ENCODE measurements at places on chromosomes 11 and 22.

DNA sequence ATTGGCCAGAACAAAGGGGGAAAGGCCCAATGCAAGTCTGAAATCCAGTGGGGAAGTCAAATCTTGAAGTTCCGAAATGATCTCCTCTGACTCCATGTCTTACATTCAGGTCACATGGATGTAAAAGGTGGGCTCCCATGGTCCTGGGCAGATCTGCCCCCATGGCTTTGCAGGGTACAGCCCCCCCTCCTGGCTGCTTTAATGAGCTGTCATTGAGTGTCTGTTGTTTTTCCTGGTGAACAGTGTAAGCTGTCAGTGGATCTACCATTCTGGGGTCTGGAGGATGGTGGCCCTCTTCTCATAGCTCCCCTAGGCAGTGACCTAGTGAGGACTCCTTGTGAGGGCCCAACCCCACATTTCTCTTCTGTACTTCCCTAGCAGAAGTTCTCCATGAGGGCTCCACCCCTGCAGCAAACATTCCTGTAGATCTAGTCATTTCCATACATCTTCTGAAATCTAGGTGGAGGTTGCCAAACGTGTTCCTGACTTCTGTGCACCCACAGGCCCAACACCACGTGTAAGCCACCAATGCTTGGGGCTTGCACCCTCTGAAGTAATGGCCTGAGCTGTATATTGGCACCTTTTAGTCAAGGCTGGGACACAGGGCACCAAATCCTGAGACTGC lies 9.3 kb downstream of the CARD18 start:
- DNase-seq, result no peak

- DNase-seq, result no peak
Observed at GRCh38 chr11:898540-899190, 11.9 kb downstream of the CHID1 start.

- no peak for DNase-seq
Observed at GRCh38 chr11:3165916-3166267, 782 bp upstream of the OSBPL5 start.

DNA sequence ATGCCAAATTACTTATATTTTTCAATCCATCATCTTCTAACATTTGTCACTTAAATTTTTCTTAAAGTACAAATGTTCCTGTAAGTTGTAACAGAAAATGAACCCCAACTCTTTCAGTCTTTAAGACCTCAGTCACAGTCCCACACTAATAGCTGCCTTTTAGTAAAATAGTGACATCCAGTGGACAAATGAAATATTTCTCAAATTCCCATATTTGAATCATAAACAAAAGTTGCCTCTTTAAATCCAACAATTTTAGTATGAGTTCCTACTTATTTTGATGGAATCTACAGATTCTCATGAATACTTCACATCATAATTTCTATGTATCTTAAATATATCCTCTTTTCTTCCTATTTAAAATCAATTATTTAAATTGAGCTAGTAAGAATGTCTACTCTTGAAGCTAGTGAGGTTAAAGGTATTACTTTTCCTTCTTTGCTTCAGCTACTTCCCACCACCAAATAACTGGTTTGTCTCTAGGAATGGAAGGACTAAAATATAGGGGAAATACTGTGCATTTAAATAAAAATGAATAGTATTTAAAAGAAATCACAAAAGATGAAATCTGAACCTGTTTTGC lies 9.2 kb downstream of the LIN7C start:
- no peak for DNase-seq

DNA sequence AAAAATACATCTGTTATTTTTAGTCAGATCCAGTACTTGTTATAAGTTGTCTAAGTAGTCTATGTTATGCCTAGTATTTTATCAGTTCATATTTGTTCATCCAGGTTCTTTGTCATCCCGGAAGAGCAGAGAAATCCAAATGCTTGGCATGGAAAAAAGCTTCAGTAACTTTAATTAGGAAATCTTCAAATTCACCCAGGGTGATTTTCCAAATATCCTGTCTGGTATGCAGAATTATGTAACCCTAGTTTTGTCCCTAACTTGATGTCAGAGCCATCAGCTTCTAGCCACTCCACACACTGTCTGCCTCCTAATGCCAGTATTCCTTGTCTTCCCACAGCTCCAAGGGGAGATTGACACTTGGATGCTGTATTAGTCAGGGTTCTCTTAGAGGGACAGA lies 216.2 kb downstream of the ARHGAP42 start:
- DNase-seq, result no peak

GRCh38 chr22:24894998-24895397 lies 51.5 kb downstream of the LHFPL7 start:
- no peak for DNase-seq

- DNase-seq, result no peak
Observed at GRCh38 chr22:35684270-35684700, 33.4 kb upstream of the APOL5 start.

DNA sequence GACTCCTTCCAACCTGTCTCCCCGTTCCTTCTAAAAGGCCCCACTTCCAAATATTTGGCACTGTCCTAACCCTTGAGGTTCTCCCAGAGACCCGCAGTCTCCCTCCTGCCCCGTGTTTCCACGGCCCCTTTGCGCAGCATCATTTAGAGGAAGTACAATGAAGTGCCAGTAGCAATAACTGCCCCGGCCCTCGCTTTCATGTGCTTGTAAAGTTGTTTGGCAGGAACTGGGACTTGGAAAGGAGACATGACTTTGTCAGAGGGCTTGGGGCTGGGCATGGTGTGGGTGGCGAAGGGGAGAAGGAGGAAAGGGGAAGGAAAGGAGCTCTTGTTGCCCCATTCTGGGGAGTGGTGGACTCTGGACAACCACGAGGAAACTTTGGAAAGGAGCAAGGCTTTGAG lies 2.6 kb downstream of the CD44 start:
- no peak for DNase-seq

DNA sequence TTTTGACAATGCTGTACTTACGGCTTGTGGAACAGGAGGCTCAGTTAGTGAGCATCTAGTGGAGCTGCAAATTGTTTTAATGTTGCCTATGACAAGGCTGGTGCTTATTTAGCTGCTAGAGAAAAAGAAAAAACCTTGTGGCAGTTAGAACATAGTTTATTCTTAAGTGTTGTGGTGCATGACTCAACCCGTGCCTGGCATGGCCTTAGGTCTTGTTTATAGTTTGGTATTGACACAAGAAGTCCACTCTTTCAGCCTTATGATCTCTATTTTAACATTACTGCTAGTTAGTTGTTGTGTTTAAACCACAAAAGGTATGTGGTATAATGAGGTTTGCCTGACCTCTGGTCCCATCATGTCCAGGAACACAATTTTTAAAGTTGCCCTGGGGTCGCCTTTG lies 744.6 kb downstream of the FAM181B start:
- DNase-seq, result no peak

GRCh38 chr11:113286509-113287497 lies 27.6 kb upstream of the TTC12 start:
- DNase-seq, result no peak

DNA sequence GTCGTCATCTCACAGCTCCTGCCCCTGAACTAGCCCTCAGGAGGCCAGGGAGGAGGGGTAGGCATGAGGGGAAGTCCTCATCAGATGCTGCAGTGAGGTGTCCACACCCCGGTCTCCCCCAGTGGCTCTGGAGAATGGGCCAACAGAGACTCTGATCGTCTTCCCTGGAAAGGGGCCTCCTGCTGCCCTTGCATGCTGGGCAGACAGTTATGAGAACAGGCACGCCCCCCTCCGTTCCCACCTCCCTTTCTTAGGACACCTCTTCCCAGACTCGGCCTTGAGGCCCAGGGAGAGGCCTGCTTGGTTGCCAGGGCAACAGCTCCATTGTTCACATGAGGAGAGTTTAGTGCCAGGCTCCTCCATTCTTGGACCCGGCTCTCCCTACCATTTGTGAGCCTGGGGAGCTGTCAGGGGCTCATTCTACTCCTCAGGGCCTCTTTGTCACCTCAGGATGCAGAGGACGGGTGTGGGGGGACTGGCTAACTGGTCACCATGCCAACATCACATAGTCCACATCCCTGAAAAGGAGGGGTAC lies 157.7 kb downstream of the TTC17 start:
- DNase-seq, result no peak

DNA sequence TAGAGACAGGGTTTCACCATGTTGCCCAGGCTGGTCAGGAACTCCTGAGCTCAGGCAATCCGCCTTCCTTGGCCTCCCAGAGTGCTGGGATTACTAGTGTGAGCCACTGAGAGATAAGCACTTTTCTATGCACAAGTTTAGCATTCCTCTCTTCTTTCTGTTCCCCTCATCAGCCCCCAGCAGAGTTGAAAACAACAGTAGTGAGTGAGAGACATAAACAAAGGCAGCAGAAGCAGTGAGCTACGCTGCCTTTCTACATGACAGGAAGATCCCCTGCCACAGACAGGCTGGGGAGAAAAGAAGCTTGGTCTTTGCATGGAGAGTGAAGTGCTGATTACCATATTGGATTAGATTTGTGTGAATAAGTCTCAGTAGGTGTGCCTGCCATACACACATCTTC lies 392.0 kb upstream of the KIRREL3 start:
- DNase-seq, result no peak

- DNase-seq, result peak; percentile 18
Observed at GRCh38 chr22:46267431-46268279, at the start of gene TTC38. Gene TTC38, plus strand, starts transcription at chr22:46268008. Its CDS starts 32 bp downstream, at chr22:46268040.

Measured in stimulated activated CD4-positive, alpha-beta T cell treated with anti-CD3 and anti-CD28 coated beads, Interleukin-15, amount 100 ng/mL, for 1 hour (primary cell).